HepG2 (cell line): ENCODE measurements at places on chromosomes 7 and 10. TPM values are rescaled to one million over a fixed set of nuclear protein-coding genes. Genes with fewer than 3 reads are reported as not detected.

DNA sequence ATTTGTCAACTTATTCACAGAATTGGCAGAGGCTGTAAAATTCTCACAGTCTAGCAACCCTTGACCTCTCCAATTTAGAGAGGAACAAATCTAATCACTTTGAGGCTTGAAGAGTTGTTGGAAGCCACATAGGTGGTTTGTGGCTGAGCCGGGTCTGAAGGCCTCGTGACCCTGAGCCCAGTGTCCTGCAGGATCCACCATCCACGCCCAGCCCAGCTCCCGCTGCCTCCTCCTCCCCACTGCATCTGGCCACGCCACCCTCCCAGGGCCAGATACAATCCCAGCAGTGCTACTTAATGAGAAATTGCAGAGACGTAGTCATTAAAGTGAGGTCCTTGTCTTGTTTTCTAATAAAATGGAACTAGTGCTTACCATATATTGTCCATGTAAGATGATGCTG lies 81.4 kb upstream of the SHH start:
- H3K4me3 ChIP-seq = no peak overlapping the region
- H3K27me3 ChIP-seq = peaks cover 39% of the 10 kb centered on the region; the same call in 2 of the 3 replicates
- H3K4me1 ChIP-seq = no peaks in the 10 kb centered on the region
- no peak overlapping the region for H3K27ac ChIP-seq

DNA sequence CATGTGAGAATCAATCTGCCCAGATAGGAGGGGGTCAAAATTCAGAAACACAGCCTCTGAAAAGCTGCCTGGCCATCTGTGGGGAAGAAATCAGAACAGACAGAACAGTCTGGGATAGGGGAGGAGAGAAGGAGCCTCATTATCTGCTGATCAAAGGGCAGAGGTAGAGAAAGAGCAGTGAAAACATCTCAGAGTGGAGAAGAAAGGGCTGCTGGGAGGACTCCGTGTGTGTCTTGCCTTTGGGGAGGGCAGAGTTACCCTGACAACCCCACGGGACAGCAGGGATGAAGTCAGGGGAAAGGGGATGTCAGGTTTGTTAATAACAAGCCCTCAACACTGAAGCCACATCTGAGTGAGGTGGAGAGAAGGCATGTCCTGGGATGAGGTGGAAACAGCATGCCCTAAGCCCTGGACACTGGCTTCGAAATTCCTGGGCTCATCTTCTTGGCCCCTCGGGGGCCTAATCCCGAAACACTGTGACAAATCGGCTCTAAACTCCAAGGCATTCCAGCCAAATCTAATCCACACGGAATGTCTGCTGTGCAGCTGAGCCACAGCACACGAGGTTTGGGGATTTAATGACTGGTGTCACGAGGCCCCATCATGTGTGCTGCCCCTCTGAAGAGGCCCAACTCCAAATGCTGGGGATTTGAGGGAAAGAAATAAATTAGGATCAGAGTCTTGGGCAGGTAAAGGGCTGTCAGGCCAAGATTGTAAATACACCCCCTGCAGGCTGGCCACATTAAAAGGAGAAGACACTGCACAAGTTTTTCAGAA lies 82.8 kb upstream of the FGFR2 start:
- H3K27me3 ChIP-seq = peaks cover 6% of the 10 kb centered on the region; the same call in 1 of the 3 replicates
- no peak for DNase-seq
- H3K4me3 ChIP-seq = no peak overlapping the region
- no peaks in the 10 kb centered on the region for H3K36me3 ChIP-seq
- no peak overlapping the region for H3K27ac ChIP-seq

- H3K4me3 ChIP-seq = no peak overlapping the region
- H3K4me1 ChIP-seq = peaks cover 75% of the 10 kb centered on the region
- DNase-seq = peak; percentile 94
- no peaks in the 10 kb centered on the region for H3K27me3 ChIP-seq
- no peaks in the 10 kb centered on the region for H3K36me3 ChIP-seq
Measured at GRCh38 chr10:61065051-61065450, 121.1 kb upstream of the RHOBTB1 start.

GRCh38 chr7:4186513-4186780 lies 495.6 kb upstream of the FOXK1 start:
- H3K4me3 ChIP-seq = no peak overlapping the region
- H3K4me1 ChIP-seq = no peaks in the 10 kb centered on the region
- H3K27ac ChIP-seq = no peak overlapping the region
- no peaks in the 10 kb centered on the region for H3K27me3 ChIP-seq
- DNase-seq = no peak
- H3K36me3 ChIP-seq = no peaks in the 10 kb centered on the region

- H3K4me1 ChIP-seq = no peaks in the 10 kb centered on the region
- H3K27me3 ChIP-seq = no peaks in the 10 kb centered on the region
- no peaks in the 10 kb centered on the region for H3K36me3 ChIP-seq
- no peak overlapping the region for H3K27ac ChIP-seq
- DNase-seq = no peak
- no peak overlapping the region for H3K4me3 ChIP-seq
Measured at GRCh38 chr7:57210212-57210611, 78.0 kb upstream of the ZNF479 start.

DNA sequence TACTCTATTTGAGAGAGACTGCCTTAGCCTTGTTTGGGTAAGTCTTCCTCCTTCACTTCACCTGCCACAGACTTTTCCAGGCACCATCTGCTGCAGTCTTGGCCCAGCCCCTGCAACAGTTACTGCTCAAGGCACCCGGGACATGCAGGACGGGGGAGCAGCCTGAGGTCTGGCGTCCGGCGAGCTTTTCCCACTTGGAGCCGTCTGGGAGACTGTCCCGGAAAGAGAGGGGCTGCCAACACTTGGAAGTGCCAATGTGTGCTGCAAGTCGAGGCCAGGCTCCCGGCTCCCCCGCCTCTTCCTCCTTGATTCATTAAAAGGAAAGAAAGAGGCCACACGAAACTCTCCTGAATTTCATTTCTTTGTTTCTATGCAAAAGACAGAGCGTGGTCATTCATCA lies 13.7 kb downstream of the HTRA1 start:
- no peak for DNase-seq
- H3K36me3 ChIP-seq = no peaks in the 10 kb centered on the region
- H3K27ac ChIP-seq = no peak overlapping the region
- 0 out of 2 replicates have a peak, but pooled peaks cover 8% of the 10 kb centered on the region for H3K4me1 ChIP-seq

DNA sequence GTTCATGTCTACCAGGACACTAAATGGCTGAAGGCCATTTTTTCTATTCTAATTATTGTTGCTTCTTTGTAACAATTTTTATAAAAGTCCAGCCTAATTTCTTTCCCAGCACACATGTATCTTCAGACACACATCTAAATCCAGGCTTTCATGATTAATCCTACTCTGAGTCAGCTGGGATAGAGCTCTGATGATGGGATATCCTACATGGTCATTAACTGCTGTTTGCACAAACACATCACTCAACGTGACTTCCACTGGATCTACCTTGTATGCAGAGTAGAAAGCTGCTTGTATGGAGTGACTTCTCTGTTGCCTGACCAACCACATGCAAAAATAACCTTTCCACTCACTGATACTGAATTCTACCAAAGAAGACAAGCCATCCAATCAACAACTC lies 260.9 kb downstream of the AHR start:
- H3K4me1 ChIP-seq = no peaks in the 10 kb centered on the region
- DNase-seq = no peak
- H3K27me3 ChIP-seq = no peaks in the 10 kb centered on the region
- H3K36me3 ChIP-seq = no peaks in the 10 kb centered on the region
- no peak overlapping the region for H3K27ac ChIP-seq
- no peak overlapping the region for H3K4me3 ChIP-seq

The PYROXD2 gene
- 1.8 and 2.0 TPM in 2 replicates for total RNA-seq

GRCh38 chr10:74542077-74542476 lies 284.3 kb upstream of the KAT6B start:
- H3K27me3 ChIP-seq = no peaks in the 10 kb centered on the region
- no peak for DNase-seq
- no peak overlapping the region for H3K4me3 ChIP-seq
- H3K36me3 ChIP-seq = no peaks in the 10 kb centered on the region
- H3K4me1 ChIP-seq = no peaks in the 10 kb centered on the region

The CFTR gene
- total RNA-seq = not detected in 2 replicates

DNA sequence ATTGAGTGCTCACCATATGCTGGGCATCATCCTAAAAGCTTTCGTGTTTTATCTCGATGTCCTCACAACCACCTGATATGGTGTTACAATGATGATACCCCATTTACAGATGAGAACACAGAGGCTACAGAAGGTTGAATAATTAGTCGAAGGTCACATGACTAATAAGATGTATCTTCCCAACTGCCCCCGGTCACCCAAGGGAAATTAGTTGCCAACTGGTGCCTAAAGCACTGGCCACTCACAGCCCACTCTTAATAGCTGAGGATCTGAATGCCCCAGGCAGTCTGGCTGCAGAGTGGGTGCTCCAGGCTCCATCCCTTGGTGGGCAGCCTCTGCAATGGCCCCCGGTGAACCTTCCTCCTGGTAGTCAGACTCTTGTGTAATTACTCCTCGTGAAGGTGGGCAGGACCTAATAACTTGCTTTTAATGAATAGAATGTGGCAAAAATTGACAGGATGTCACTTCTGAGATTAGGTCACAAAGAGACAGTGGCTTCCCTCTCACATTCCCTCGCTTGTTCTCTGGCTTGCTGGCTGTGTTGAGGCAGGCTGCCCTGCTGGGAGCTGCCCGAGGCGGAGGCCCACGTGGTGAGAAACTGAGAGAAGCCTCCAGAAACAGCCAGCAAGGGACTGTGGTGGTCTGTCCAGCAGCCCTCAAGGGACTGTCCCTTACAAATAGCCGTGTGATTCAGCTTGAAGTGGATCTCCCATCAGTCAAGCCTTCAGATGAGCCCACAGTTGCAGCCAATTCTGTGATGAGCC lies 109.4 kb downstream of the ARHGAP22 start:
- no peak overlapping the region for H3K4me3 ChIP-seq
- H3K27me3 ChIP-seq = 0 out of 3 replicates have a peak, but pooled peaks cover 13% of the 10 kb centered on the region
- no peak for DNase-seq
- no peaks in the 10 kb centered on the region for H3K4me1 ChIP-seq
- H3K36me3 ChIP-seq = no peaks in the 10 kb centered on the region
- no peak overlapping the region for H3K27ac ChIP-seq

- DNase-seq = peak; percentile 4
- H3K36me3 ChIP-seq = peaks cover 5% of the 10 kb centered on the region
- no peaks in the 10 kb centered on the region for H3K27me3 ChIP-seq
- H3K27ac ChIP-seq = no peak overlapping the region
- no peak overlapping the region for H3K4me3 ChIP-seq
Measured at GRCh38 chr10:114477285-114477684, 73.0 kb upstream of the AFAP1L2 start.

- no peak for DNase-seq
- H3K27me3 ChIP-seq = peaks cover 17% of the 10 kb centered on the region; the same call in 2 of the 3 replicates
- H3K4me3 ChIP-seq = no peak overlapping the region
- no peak overlapping the region for H3K27ac ChIP-seq
Measured at GRCh38 chr10:3325954-3326750, 153.6 kb upstream of the PITRM1 start.

GRCh38 chr10:43128958-43129706 lies 9.1 kb upstream of the CSGALNACT2 start:
- no peaks in the 10 kb centered on the region for H3K36me3 ChIP-seq
- DNase-seq = no peak
- no peak overlapping the region for H3K27ac ChIP-seq
- no peaks in the 10 kb centered on the region for H3K4me1 ChIP-seq
- no peak overlapping the region for H3K4me3 ChIP-seq

The CPED1 gene
- 27.0 and 41.6 TPM in 2 replicates for total RNA-seq

DNA sequence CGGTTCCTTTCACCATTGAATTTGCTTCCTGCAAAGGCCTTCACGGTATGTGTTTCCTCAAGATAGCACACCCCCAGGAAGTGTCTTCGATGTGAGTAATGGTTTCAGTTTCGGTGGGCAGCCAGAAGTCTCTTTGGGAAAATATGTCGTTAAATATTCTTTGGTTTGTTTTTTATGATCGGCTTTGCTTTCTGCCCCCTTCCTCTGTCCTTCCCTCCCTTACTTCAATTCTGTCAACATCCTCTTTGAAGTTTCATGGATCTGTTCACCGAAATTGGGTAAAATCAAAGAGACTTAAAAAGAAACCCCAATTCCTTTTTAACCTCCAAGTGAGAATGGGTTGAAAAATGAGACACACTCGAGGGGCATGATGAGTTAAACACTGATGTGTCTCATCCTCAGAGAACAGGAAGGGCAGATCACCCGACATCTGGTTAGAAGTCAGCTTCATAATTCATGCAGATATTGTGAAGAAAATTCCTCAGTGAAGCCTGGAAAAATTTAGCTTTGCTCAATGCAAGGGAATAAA lies 170.8 kb upstream of the HABP2 start:
- DNase-seq = no peak
- H3K36me3 ChIP-seq = no peaks in the 10 kb centered on the region
- peaks cover 44% of the 10 kb centered on the region for H3K27me3 ChIP-seq
- H3K4me3 ChIP-seq = no peak overlapping the region
- H3K4me1 ChIP-seq = peaks cover 13% of the 10 kb centered on the region

The LZTS2 gene
- total RNA-seq = 60.7 and 65.6 TPM in 2 replicates

DNA sequence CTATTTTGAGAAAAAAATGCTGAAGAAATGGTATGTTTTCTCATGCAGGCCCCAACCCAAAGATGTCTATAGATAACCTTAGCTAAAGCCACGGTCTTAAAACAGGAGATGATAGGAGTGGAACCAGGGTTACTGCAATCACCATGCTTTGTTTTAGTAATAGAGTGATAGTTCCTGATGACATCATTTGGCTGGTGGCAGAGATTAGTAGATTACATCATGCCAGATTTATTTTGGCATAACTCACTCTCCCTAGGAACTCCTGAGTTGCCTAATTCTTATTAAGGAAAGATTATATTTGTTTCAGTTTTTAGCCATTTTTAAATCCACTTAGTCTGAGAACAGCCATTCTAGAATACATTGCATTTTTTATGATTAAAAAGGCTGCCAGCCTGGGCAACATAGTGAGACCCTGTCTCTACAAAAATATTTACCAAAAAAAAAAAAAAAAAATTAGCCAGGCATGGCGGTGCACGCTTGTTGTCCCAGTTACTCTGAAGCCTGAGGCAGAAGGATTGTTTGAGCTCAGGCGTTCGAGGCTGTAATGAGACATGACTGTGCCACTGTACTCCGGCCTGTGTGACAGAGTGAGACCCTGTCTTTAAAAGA lies 17.8 kb downstream of the ENO4 start:
- no peaks in the 10 kb centered on the region; the same call in 1 of the 2 replicates for H3K27me3 ChIP-seq

GRCh38 chr10:68559251-68559650 lies 886 bp upstream of the TET1 start:
- no peak overlapping the region for H3K27ac ChIP-seq
- H3K36me3 ChIP-seq = no peaks in the 10 kb centered on the region
- peaks cover 51% of the 10 kb centered on the region for H3K4me1 ChIP-seq
- no peaks in the 10 kb centered on the region for H3K27me3 ChIP-seq
- no peak overlapping the region for H3K4me3 ChIP-seq

The NUTM2B gene
- 0.27 TPM in 2 replicates for total RNA-seq

DNA sequence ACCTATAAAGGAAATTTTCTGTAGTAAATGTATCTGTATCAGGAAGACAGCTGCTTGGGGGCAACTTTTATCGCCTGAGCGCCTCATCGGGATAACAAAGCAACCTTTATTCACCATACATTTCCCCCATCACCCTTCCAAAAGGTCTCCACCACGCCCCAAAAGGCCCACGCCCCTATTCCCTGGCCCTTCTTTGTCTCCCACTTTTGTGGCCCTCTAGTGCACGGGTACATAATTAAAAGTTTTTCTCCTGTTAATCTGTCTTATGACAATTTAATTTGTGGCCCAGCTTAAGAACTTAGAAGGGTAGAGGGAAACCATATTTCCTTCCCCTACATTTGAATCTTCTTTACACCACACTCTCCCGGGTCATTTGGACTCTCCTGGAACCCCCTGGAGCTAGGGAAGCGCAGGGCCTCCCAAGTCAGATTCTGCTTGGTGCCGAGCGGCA lies 625 bp downstream of the RP9 start:
- peaks cover under 1% of the 10 kb centered on the region for H3K36me3 ChIP-seq
- peak overlapping the region; percentile 88 for H3K4me3 ChIP-seq
- peaks cover 1% of the 10 kb centered on the region; the same call in 1 of the 2 replicates for H3K27me3 ChIP-seq
- H3K27ac ChIP-seq = peak overlapping the region; percentile 77
